ENCODE measurements at places on chromosomes 4 and X. TPM values are rescaled to one million over a fixed set of nuclear protein-coding genes. Genes with fewer than 3 reads are reported as not detected.

- DNase-seq, result no peak
- H3K36me3 ChIP-seq, result no peaks in the 10 kb centered on the region
- peaks cover 88% of the 10 kb centered on the region for H3K4me1 ChIP-seq
- no peaks in the 10 kb centered on the region for H3K27me3 ChIP-seq
- no peak overlapping the region for H3K4me3 ChIP-seq
Observed at GRCh38 chr4:7807351-7807921, 132.2 kb downstream of the AFAP1 start.

GRCh38 chr4:18917689-18918088, 896.1 kb upstream of the LCORL start:
- no peaks in the 10 kb centered on the region for H3K36me3 ChIP-seq
- DNase-seq, result no peak
- peaks cover 4% of the 10 kb centered on the region for H3K4me1 ChIP-seq
- no peak overlapping the region for H3K27ac ChIP-seq
- H3K4me3 ChIP-seq, result no peak overlapping the region

- H3K27me3 ChIP-seq, result no peaks in the 10 kb centered on the region
- DNase-seq, result no peak
Observed at GRCh38 chrX:13216139-13216538, 103.7 kb downstream of the ATXN3L start.

DNA sequence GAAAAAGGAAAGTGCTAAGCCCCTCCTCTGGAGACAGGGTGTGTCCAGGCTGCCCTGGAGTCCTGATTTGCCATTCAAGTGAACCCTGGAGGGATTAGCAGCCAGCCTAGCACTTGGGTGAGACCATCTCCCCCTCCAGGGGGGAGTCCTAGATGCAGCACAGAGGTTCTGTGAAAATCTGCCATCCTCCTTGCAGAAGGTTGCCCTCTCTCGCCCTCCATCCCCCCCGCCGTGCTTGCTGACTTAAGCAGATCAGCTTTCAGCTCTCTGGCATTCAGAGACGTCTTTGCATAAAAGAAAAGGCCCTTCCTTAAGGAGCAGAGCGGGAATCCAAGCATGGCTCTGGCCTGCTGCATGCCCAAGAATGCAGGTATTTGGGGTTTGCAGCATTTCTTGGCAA, 102.1 kb upstream of the SCML1 start:
- no peak overlapping the region for H3K27ac ChIP-seq
- H3K4me3 ChIP-seq, result no peak overlapping the region
- H3K36me3 ChIP-seq, result no peaks in the 10 kb centered on the region
- peak; percentile 83 for DNase-seq
- H3K27me3 ChIP-seq, result no peaks in the 10 kb centered on the region

DNA sequence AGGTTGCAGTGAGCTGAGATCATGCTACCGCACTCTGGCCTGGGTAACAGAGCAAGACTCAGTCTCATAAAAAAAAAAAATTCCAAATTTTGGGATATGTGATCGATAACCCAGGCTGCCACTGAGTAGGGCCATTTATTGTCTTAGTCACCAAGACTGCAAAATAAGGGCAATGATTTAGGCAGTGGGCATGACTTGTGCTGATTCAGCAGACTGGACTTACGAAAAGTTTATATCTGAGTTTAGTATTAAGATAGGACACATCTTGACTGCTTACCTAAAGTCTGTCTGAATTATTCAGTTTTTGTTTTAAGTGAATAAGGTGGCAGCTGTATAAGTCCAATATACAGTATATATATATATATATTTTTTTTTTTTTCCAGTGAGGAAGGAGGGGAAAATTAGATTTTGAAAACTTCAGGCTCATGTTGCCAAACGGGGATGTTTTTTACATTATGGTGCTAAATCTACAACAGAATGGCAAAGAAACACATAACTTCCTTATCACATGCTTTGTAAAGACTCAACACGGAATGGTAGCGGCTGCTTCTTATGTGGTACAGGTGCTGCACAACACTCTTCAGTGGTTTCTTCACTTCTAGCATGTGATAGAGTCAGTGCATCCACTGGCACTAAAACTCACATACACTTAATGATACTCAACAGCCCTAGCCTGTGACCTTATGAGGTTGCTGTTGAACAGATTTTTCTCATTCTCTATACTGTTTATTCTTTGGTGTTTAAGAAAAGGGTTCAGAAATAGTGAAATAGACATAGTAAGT, 6.5 kb downstream of the TEX13D start:
- H3K36me3 ChIP-seq, result no peaks in the 10 kb centered on the region
- H3K4me1 ChIP-seq, result no peaks in the 10 kb centered on the region
- H3K4me3 ChIP-seq, result no peak overlapping the region
- no peak overlapping the region for H3K27ac ChIP-seq
- H3K27me3 ChIP-seq, result no peaks in the 10 kb centered on the region

DNA sequence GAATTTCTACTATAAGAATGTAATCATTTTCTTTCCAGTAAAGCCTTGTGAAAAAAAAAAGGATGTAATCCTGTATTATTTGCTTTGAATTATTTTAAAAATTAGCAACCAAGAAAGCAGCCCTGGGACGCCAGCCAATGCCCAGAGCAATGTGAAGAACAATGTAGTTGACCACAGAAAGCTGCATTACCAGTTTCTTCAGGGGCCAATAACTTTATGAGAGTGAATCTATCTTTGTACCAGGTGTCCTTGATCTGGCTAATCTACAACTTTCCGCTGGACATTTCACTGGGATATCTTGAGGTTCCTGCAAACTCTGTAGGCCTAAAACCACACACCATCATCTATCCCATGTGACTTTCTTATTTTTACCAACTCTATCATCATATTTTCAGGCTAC, 7.6 kb upstream of the KLHL2 start:
- peaks cover 8% of the 10 kb centered on the region for H3K4me1 ChIP-seq
- no peak overlapping the region for H3K4me3 ChIP-seq

DNA sequence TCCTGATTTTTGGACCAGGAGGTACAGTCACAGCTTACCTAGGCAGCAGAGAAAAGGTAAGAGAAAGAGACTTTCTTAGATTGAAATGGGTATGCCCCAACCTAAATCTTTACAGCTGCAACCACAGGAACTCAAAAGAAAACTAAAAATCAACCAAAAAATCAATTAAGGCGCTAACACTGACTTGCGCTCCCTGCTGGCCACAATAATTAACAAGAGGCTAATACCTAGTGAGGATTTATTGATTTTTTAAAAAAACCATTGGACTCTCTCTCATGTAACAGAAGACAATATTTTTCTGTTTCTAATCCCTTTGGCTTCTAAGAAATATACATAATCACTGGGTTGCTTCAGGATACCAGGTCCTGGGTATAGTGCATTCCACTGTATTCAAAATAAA, 153.9 kb upstream of the TENM3 start:
- H3K36me3 ChIP-seq, result no peaks in the 10 kb centered on the region
- no peak for DNase-seq
- H3K4me1 ChIP-seq, result no peaks in the 10 kb centered on the region
- H3K4me3 ChIP-seq, result no peak overlapping the region

GRCh38 chr4:143347484-143348111, 10.9 kb downstream of the GAB1 start:
- no peak overlapping the region for H3K27ac ChIP-seq
- H3K27me3 ChIP-seq, result no peaks in the 10 kb centered on the region
- H3K4me1 ChIP-seq, result peaks cover 37% of the 10 kb centered on the region
- no peak for DNase-seq
- H3K36me3 ChIP-seq, result no peaks in the 10 kb centered on the region

DNA sequence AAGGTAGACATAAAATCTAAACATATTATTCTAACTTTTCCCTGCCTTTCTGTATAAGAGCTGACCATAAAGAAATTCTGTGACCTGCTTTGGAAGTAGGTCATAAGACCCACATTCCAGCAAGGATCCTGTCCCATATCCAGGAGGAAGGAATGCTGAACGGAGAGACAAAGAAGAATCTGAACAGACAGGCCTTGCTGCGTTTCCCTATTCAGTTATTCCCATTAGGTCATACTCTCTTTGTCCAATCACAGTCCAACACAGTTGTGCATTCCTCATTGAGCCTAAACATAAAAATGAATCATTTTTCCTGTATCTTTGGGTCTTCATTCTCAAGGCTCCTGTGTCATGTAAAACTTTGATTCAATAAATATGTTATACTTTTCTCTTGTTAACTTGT, 287.6 kb upstream of the TAPT1 start:
- no peak for DNase-seq
- peaks cover 4% of the 10 kb centered on the region for H3K36me3 ChIP-seq
- no peaks in the 10 kb centered on the region for H3K27me3 ChIP-seq
- H3K27ac ChIP-seq, result no peak overlapping the region
- no peak overlapping the region for H3K4me3 ChIP-seq

DNA sequence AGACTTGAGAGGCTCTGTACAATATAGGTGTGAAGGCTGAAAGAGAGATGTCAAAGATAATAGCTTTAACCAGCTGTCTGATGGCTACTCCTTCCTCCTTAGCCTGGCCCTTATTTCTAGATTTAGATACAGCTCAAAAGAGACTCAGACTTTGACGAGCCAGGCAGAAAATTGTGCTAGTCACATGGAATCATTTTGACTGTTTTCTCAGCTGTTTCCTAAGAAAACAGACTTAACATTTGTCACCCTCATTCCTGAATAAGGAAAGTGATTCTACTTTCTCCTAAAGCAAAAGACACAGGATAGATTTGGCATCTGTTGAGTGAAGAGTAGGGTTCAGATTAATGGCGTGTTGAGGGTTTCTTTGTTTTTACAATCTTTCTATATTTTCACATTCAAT, 340.7 kb downstream of the DHX15 start:
- H3K27ac ChIP-seq, result no peak overlapping the region
- no peak for DNase-seq
- H3K27me3 ChIP-seq, result no peaks in the 10 kb centered on the region
- no peak overlapping the region for H3K4me3 ChIP-seq
- no peaks in the 10 kb centered on the region for H3K4me1 ChIP-seq

DNA sequence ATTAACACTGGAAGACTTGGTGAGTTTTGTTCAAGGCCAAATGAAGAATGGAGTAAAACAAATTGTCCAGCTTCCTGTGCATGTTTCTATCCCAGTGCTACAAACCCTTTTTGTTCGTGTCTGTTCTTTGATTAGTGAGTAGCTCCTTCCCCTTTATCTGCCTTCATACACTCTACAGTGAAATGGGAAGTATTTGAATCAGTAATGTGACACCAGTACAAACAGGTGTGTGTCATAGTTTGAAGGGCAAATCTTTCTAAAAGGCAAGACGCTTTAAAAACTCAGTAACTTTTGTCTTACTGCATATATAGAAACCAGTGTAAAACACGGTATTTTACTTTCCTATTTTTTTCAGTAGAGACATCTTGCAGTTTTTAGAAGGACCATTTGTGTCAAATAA, 5.9 kb downstream of the ARHGEF38 start:
- H3K27ac ChIP-seq, result peak overlapping the region; percentile 6
- no peaks in the 10 kb centered on the region for H3K27me3 ChIP-seq
- no peaks in the 10 kb centered on the region for H3K36me3 ChIP-seq
- peaks cover 3% of the 10 kb centered on the region for H3K4me1 ChIP-seq
- no peak overlapping the region for H3K4me3 ChIP-seq
- DNase-seq, result no peak

DNA sequence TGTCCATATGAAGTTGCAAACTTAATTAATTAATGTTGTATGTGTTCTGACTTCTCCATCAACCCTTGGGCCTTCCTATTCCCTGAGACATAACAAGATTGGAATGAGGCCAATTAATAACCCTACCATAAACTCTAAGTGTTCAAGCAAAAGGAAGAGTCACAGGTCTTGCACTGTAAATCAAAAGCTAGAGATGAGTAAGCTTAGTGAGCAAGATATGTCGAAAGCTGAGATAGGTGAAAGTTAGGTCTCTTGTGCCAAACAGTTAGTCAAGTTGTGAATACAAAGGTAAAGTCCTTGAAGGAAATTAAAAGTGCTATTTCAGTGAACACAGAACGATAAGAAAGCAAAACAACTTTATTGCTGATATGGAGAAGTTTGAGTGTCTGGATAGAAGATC, 58.2 kb upstream of the GPRIN3 start:
- H3K36me3 ChIP-seq, result no peaks in the 10 kb centered on the region
- DNase-seq, result no peak
- no peak overlapping the region for H3K27ac ChIP-seq

DNA sequence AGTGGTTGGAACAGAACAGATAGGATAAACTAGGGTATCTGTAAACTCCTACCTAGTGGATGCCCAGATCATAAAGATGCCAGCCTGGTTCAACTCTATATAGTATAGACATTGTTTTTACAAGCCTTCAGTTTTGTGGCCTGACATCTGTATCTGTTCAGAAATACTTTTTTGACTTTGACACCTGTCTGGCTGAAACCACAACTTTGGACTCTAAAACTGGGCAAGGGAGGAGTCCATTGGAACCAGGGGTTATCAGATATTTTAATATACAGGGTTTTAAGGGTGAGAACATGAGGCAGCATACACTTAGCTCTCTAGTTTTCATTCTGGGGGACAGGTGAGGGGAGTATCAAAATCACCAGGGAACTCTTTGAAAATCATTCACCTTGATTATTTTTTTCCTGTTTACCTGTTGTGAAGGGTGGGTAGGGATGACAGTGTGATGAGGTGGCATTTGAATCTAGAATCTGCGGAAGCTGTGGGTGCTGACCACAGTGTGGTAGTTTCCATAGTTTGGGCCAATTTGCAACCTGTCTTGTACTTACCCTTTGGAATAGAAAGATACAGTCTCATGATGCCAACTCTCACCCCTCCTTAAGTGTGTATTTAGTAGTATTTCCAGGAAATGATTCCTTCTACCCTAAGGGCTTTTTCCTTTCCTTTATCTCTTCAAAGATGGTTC, 20.6 kb downstream of the GAB1 start:
- H3K27me3 ChIP-seq, result no peaks in the 10 kb centered on the region
- no peaks in the 10 kb centered on the region for H3K36me3 ChIP-seq
- peaks cover 100% of the 10 kb centered on the region for H3K4me1 ChIP-seq
- peak overlapping the region; percentile 85 for H3K27ac ChIP-seq
- no peak for DNase-seq

GRCh38 chr4:76091052-76091451, 16.5 kb downstream of the ART3 start:
- H3K4me1 ChIP-seq, result peaks cover 11% of the 10 kb centered on the region
- H3K4me3 ChIP-seq, result no peak overlapping the region
- H3K36me3 ChIP-seq, result no peaks in the 10 kb centered on the region
- H3K27ac ChIP-seq, result no peak overlapping the region
- no peaks in the 10 kb centered on the region for H3K27me3 ChIP-seq

DNA sequence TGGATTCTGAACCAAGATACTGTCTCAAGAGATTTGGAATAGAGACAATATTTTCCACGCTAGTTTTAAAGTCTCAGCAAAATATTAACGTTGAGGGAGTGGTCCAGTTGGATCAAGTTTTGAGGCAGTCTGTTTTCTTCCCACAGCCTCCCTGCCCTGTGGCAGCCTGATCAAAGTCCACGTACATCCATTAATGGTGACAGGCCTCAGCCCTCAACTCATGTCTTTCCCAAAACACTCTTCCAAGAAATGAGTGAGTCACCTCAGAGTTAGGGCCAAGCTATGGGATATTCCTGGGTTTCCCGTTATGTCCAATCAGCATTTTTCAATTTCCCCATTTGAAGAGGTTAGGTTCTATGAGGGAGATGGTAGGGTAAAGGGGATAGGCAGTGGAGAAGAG, 28.5 kb downstream of the EGFL6 start:
- no peaks in the 10 kb centered on the region for H3K27me3 ChIP-seq
- H3K4me3 ChIP-seq, result no peak overlapping the region
- DNase-seq, result peak; percentile 53
- H3K4me1 ChIP-seq, result no peaks in the 10 kb centered on the region
- H3K36me3 ChIP-seq, result no peaks in the 10 kb centered on the region

Gene GABRE
- 0.61 TPM for polyA plus RNA-seq

Gene SHISA3
- 0.44 TPM for polyA plus RNA-seq

Gene STK32B
- 1.1 TPM for polyA plus RNA-seq

Gene NIPAL1
- 2.9 TPM for polyA plus RNA-seq

Gene TNMD
- 2.3 TPM for polyA plus RNA-seq

Gene SSX5
- not detected for polyA plus RNA-seq

Gene PLAC1
- polyA plus RNA-seq, result not detected

Gene TECRL
- polyA plus RNA-seq, result not detected
